ENCODE measurements at places on chromosomes 3 and 15.

DNA sequence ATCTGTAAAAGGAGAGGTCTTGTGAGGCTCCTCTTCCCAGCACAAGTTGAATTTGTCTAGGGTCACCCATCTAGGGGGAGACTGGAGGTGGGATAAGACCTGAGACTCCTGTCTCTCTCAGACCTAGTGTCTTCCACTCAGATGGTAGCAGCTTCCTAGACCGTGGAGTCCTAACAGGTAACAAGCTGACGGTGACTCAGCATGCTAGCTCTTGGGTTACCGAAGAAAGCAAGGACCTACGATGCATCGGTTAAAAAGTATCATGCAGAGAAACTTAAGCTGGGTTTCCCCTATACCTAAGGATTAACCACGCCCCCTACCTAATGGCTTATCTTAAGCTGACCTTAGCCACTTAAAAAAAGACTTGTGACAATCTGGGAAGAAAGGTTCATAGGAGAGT lies 7.6 kb downstream of the LRRN1 start:
- no peak for DNase-seq

GRCh38 chr3:64417816-64418215 lies 192.6 kb upstream of the PRICKLE2 start:
- DNase-seq: no peak

DNA sequence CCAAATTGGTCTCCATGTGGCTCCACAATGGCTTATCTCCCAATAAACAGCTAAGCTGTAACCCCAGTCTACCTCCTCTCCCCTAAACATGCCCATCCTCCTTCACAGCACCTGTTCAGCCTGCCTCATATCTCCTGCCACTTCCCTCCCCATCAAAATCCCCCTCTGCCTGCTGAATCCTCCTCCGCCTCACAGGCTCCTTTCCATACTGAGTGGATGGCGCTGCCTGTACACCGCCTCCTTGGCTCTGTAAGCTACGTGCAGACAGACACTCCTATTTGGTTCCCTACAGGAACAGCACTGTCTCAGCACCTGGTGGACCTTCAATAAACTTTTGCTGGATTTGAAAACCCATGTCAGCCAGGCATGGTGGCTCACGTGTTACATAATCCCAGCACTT lies 53.7 kb downstream of the ADCY5 start:
- no peak for DNase-seq

DNA sequence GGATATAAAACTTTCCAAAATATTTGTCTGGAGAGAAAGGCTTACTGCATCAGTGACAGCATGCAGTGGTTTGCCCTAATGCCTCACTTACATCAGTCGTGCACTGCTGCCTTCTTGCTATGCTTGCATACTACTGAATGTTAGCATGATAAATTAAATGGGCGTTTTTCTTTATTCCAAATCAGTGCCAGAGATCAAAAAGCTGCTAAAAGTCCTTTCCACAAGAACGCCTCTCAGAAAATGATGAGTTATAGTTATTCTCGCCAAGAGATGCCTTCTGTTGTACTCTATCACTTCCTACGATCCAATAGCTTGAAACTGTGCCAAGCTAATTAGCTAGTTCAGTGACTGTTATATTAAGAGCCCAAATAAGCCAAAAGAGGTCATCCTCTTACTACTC lies 345.8 kb upstream of the ROBO2 start:
- no peak for DNase-seq

DNA sequence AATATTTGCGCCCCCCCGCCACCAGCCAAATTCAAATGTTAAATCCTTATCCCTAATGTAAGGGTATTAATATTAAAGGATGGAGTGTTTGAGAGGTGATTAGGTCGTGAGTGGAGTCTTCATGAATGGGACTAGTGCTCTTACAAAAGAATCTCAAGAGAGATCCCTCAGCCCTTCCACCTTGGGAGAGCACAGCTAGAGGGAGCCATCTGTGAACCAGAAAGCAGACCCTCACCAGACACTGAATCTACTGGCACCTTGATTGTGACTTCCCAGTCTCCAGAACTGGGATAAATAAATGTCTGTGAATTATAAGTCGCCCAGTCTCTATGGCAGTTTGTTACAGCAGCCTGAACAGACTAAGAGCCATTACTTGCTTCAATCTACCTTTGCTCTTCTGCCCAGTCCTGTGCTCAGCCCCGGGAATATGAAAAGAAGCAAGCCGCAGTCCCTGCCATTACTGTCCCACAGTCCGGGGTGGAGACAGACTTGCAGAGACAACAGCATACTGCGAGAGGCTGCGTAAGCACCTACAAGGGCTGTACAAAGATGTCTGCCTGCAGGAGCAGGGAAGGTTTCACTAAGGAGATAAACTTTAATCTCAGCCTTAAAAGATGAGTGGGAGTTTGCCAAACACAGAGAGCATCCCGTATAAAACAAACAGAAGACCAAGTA lies 110.7 kb upstream of the TMCO5A start:
- DNase-seq: no peak

- DNase-seq: no peak
Observed at GRCh38 chr15:96700555-96700954, 370.1 kb downstream of the NR2F2 start.

Data from SW 1271 (cell line).